ENCODE measurements at places on chromosomes 1 and 21.

DNA sequence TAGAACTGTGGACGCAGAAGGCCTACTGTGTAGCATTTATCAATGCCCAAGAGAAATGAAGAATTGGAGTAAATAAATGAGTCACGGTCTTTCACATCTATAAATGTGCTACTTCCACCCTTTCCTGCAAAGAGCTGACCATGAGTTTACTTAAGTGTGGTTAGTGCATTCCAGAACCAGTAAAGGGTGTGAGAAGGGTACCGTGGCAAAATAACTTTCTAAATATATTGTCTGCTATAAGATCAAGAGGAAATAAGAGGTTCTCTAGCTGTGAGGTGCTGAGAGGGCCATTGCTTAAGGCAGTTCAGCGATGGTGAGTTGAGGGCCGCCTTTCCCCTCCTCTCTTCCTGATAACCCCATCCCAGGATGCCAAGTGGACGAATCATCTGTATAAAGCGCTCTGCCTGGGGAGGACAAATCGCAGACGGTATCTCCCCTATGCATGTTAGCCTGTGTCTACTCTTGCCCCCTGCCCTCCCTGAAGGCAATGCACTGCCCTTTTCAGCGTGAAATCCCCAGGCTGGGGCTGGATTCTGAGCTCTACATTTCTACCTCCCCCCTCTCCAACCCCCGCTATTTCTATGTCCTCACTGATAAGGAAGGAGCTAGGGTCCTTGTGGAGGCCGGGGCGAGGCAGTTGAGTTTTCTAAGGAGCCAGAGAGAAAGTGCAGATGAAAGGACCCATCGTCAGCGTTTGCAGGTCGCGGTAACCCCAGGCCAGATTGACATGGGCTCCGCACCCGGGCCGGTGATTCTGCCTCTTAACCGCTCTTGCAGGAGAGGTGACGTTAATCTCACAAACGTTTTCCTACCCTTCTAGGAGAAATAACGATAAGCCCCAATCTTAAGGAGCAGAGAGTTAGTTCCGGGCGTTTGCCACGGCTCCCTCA is 1.5 kb upstream of the NCAM2 start:
- DNase-seq = no peak

DNA sequence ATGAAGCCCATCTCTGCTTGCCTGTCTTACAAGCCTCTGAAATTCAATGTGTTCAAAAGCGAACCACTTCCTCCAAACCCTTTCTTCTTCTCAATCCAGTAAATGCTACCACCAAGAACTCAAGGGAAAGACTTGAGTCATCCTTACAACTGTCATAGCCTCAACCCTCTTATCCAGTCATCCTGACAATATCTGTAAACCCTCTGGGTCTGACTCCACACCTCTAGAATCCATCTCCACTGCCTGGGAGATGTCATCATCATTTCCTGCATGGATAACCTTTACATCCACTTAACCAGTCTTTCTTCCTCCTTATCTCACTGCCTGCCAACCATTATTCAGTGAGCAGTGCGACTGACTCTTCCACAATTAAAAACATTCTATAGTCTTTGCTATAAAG is 441.1 kb downstream of the SETD4 start:
- no peak for DNase-seq

DNA sequence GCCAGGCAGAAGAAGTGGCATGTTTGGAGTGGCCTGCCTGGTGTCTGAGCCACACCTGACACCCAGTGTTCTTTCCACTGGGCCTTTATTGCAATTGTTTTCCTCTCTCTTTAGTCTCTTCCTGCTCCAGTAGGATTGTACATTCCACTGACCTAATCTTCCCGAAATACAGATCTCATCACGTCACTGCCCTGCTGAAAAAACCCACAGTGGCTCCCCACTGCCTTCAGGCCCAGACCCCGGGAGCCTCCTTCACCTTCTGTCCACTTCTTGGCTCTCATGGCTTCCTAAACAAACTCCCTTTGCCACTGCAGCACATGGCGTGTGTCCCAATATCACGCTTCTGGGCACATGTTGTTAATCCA is 25.3 kb upstream of the ATP5PO start:
- no peak for DNase-seq

GRCh38 chr1:241266121-241266520 is 90.9 kb downstream of the RGS7 start:
- no peak for DNase-seq

DNA sequence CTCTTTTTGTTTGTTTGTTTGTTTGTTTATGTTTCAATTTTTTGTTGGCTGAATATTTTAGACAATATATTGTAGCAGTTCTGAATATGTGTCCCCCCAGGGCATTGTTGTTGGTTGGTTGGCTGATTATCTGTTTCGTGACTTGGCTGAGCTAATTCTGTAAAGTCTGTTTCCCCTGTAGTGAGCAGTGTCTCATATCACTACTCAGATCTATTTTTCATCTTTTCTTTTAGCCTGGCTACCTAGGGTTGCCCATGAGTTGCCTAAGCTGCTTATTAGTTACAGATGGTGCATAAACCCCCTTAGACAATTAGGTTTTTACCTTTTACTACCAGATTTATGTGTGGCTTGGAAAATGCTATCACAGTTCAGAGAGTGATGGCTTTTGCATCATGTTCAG is 32.3 kb downstream of the CFAP57 start:
- no peak for DNase-seq

- DNase-seq = no peak
These were observed 421.5 kb downstream of the PTPRU start for GRCh38 chr1:29657816-29658215.

GRCh38 chr1:223109581-223110026 is 33.4 kb downstream of the TLR5 start:
- DNase-seq = no peak

- no peak for DNase-seq
These were observed 5.7 kb downstream of the THEMIS2 start for GRCh38 chr1:27878039-27878438.

GRCh38 chr1:166122873-166123466 is 43.8 kb downstream of the FAM78B start:
- no peak for DNase-seq

- no peak for DNase-seq
These were observed 94.1 kb downstream of the NMNAT2 start for GRCh38 chr1:183323849-183324683.

DNA sequence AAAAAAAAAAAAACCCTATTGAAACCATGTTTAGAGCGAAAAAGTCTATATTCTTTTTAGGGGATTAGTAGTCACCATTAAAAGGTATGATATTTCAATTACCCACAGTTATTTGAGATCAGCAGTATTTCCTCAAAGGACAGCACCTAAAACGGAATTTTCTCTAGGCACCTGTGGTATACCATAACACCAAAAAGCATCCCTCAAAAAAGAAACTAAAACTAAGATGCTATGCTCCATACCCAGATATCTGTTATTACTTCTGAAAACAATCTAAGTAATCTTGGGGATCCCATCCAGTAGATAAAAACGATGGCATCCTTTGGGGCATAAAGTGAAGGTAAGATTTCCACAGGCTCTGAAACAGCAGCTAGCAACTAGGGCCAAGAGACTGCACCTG is 89.0 kb downstream of the RERE start:
- DNase-seq = no peak

DNA sequence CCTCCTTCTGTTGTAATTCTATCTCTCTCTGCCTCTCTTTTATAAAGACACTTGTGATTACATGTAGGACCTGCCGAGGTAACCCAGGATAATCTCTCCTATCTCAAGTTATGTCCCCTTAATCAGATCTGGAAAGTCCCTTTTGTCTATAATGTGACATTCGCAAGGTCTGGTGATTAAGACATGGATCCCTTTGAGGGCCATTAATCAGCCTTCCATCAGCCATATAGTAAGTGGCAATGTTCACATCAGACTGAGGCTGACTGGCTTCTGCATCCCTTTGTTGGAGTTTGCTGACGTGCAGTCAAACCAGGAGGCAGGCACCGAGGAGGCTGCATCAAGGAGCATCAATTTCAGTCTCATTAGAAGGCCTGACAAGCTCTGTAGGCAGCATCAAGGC is 209.6 kb downstream of the BACH1 start:
- DNase-seq = no peak

DNA sequence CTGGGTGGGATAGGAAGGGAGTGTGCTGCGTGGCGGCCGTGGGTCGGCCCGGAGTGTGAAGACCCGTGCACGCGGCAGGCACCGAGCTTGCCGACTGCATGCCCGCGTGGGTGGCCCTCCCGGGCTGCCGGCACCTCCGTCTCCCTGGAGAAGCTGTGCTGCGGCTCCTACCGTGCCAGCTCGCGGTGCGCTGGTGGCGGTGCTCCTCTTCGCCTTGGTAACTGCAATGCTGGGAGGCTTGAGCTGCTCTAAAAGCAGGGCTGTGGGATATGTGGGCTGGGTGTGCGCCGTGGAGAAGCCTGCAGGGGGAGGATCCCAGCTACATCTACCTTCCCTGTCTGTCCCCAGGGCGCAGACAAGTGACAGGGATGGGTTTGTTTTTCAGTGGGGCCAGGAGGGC is 2.4 kb downstream of the GABRD start:
- no peak for DNase-seq

DNA sequence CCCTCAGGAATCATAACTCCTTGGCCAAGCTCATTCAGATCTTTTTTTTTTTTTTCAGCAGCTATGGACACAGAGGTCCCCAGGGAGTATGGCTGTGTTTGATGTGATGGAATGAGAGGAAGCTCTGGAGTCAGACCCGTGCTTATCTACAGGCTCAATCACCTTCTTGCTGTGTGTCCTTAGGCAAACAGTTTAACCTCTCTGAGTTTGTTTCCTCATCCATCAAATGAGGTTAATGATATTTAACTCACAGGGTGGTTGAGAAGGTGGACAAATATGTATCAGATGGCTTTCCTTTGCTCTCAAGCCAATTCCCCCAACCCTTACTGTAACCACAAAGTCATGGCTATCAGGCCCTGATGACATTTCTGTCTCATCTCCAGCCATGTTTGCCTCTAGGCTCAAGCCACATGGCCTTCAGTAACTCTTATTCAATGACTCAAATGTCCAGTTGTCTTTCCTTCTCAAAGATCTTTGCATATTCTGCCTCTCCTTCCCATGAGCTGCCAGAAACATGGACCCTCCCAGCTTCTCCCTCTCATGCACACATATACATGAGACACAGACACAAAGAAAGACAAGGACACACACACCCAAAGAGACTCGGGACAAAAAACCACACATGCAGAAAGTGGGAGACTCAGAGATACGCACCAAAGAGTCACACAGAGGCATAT is 303.5 kb upstream of the KAZN start:
- DNase-seq = no peak

- no peak for DNase-seq
These were observed 18.4 kb downstream of the RIT1 start for GRCh38 chr1:155892796-155893195.

DNA sequence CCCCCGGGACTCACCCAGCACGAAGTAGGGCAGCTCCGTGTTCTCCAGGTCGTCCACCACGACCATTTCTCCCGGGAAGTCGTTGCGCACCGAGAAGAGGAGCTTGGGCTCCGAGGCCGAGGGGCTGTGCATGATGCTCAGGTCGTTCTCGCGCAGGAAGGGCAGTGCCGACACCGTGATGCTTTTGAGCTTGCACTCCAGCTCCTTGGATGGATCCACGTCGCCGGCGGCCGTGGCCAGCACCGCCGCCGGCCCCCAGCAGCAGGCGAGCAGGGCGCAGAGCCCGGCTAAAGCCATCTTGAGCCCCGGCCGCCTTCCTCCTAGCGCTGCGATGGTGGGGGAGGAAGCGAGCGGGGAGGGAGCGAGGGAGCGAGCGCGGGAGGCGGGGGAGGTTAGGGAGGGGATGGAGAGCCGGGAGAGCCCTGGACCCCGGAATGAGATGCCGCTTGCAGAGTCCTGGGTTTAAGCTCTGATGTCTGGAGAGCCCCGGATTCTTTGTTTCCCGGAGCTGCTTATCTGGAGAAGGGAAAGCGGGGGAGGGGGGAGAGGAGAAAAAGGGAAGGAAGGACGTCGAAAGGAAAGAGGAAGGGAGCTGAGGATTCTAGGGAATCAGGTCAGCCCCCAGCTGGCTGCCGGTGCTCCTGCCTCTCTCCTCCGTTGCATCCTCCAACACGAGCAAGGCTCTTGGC is at the start of gene ASTN1:
ASTN1 (minus strand) TSS at position 333 of the 689 bp plus-strand sequence; CDS start at position 297, 36 bp downstream.
- DNase-seq = no peak

GRCh38 chr1:54017979-54018378 is at the start of gene LDLRAD1:
Gene LDLRAD1 (minus strand): TSS chr1:54018186. CDS start chr1:54018112, 74 bp downstream.
- DNase-seq = no peak

DNA sequence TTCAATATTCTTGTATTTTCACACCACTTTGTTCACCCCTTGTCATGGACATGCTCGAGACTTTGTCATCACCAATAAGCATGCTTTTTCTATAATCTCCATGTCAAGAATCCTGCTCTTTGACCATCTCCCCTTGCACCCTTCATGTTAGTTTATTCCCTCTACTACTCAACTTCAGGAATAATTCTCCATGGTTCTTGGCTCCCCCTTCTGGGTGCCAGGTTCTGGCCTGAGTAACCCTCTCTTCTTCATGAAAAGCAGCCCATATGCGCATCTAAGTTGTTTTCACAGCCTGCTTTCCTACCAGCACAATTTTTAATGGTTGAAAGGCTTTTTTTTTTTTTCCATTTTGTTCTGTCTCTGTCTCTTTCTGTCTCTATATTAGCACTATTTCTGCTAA is 160.7 kb downstream of the LEPR start:
- no peak for DNase-seq

GRCh38 chr1:79497193-79497773 is 490.8 kb upstream of the ADGRL4 start:
- peak; percentile 24 for DNase-seq

DNA sequence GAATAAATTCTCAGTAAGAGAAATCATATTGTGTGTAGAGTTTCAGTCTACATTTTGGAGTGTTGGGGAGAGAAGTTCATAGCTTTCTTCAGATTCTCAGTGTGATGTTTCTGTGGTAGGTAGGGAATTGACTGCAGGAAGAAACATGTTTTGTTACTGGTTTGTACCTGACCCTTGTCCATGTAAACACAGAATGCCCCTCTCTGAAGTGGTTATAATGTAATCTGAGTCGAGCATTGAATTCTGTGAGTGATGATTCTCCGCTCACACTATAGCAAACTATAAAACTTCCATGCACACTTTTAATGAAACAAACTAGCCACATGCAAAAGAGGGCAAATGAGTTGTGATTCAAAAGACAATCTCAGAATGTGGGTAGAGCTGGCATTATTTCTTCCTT is 433.2 kb downstream of the USP25 start:
- DNase-seq = no peak

- DNase-seq = no peak
These were observed 56.0 kb downstream of the MEGF6 start for GRCh38 chr1:3555131-3555920.

DNA sequence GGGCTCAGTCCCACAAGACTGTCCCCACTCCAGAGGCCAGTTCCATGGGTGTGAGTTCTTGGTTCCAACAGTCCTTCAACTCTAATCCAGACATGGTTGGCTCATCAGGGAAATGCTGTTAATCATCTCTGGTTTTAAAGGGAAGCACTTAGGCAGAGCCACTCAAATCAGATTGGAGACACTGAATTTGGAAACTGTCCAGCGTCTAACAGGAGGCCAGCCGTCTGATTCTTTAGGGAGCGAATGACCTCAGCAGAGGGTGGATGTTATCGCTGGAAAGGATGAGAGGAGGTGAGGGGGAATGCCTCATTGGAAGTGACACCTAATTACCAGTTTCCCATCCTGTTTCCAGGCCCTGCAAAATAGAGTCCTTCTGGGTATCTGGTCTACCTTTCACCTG is 22.8 kb upstream of the LRRC38 start:
- no peak for DNase-seq
